ENCODE measurements at places on chromosomes 7 and 10.

DNA sequence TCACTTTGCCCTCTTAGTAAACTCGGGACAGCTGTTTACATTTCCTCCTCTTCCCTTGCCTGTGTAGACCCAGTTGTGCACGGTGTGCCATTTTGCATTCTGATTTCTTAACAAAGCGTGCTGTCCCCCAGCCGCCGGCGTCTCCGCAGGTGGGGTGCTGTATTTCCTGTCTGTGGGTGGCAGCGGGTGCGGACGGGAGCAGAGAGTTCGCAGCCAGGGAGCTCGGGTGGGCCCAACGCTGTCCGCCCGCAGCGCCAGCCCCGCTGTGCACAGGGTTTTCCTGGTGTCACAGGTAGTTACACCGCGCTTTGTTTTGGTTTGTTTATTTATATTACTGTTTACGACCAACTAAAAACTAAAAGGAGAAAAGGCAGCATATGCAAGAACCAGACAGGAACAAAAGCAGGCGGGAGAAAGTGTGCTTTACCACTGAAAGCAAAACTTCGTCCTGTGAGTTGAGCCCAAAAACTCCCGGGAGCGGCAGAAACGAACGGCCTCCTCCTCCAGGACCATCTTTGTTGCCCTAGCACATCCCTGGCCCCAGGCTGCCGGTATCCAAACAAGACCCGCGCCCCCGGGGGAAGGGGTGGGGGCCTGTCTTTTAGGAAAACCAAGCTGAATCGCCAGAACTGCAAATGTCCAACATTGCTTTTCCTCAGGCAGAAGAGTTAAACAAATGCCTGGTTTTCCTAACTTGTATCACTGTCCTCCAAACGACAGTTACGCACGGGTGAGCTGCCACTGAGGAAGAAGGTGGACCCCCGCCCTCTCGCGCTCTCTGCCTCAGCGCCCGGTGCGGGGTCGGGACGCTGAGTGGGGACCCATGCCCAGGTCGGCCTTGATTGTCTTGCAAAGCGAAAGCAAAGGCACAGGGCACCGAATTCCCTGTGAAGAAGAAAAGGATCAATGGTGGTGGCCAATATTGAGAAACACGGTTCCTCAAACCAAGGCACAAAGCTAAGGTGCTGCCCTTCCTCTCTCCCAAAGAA lies 45.9 kb upstream of the DRGX start:
- DNase-seq = no peak

DNA sequence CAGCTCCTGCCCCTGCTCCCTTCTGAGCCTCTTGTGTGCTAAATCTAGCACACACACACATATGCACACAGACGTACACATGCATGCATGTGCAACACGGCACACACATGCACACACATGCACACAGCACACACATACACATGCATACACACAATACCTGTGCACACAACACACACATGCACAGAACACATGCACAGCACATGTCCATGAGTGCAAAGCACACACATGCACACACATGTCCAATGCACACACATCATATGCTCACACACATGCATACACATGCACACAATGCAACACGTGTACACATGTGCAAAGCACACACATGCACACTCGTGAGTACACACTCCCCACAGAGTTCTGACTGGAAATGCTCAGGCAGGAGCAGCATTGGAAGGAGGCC lies 115.0 kb downstream of the WDR37 start:
- no peak for DNase-seq

GRCh38 chr7:55441002-55441401 lies 75.9 kb downstream of the LANCL2 start:
- no peak for DNase-seq

DNA sequence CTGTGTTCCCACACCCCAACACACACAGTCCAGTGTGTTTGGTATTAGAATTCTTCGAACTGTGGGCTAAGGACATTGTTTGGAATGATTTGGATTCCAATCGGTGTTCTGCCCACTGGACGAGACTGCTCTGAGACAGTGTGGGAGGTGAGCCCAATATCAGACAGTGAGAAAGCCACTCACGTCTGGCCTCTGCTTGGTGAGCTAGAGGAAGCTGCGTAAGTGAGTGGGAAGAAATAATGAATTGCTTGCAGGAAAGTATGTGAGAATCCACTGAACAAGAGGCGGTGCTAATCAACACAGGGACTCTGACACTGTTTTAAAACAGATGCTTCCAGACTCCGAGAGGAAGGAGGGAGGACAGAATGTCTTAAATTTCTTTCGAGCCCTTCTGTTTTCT lies 675.0 kb upstream of the ANKRD30A start:
- no peak for DNase-seq

GRCh38 chr7:88185650-88186049 lies 34.2 kb downstream of the SRI start:
- no peak for DNase-seq

DNA sequence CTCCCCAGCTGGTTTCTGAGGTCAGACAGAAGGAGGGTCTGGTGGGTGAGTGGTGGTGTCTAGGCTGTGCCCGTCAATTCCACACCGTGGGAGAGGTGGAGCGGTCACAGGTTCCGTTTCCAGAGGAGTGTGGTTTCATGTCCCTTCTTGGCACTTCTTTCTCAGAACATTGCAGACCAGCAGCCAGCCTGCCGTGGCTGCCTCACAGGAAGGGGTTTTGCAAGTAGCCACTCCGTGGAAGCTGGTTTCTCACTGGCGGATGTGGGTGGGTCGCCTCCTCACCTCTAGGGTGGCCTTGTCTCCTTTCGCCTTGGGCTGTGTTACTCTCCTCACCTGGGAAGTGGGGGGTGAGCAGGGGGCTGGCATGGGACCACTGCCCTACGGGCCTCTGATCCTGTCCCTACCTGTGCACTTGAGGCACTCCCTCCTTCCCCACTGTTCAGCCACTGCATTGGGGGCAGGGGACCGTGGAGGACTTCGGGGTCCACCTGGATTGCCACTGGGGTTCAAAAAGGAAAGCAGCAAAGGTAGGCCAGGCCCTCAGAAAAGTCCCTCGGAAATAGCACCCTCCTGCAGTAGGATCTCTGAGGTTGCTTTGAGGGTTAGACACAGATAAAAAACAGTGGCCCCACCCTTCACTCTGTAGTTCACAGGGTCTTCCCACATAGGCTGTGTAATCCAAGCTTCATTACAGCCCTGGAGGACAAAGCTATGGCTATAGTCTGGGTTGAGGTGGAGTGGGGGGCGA lies 33.9 kb downstream of the TSPAN14 start:
- no peak for DNase-seq

DNA sequence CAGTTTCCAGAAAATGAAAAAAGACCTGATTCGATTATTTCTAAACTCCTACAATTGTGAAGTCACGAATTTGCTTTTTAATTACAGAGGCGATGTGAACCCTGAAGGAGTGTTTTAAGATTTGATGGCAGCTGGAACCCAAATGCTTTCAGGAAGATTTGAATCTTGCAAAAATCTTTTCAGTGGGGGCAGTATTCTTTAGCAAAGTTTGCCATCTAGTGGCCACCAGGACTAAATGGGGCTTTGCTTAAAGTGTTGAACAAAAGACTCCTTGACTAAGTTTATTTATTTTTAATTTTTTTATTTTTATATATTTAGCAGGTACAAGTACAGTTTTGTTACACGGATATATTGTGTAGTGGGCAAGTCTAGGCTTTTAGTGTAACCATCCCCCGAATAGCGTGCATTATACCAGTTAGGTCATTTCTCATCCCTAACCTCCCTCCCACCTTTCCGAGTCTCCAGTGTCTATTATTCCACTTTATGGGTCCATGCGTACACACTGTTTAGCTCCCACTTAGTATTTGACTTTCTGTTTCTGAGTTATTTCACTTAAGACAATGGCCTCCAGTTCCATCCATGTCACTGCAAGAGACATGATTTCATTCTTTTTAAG lies 98.8 kb downstream of the CACNB2 start:
- no peak for DNase-seq

DNA sequence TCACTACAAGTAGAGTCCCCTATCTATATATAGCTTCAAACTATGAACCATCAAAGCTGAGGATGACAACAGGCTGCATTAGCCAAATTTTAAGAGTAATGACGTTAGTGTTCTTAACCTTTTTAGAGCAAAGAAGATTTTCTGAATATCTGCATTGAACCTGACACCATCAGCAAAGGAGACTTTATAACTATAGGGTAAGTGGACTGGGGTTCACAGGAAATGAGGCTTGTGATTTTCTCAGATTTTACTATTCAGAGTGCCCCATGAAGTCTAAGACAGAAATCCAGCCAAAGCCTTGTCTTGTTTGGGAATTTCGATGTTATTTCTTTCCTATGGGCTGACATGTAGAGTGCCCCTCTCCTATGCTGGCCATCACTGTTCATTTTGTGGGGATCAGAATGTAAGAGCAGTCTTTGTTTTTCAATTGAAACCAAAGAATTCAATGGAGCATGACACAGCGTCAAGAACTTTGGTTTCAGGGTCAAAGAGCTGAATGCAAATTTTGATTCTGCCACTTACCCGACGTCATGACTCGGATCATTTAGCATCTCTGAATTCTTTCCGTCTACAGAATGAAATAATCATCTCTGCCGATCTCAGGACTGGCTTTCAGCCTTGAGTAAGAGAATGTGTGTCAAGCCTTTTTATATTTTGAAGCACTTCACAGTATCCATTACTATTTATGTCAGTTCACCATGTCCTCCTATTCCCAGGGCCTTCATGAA lies 52.7 kb downstream of the DENND11 start:
- DNase-seq = no peak

DNA sequence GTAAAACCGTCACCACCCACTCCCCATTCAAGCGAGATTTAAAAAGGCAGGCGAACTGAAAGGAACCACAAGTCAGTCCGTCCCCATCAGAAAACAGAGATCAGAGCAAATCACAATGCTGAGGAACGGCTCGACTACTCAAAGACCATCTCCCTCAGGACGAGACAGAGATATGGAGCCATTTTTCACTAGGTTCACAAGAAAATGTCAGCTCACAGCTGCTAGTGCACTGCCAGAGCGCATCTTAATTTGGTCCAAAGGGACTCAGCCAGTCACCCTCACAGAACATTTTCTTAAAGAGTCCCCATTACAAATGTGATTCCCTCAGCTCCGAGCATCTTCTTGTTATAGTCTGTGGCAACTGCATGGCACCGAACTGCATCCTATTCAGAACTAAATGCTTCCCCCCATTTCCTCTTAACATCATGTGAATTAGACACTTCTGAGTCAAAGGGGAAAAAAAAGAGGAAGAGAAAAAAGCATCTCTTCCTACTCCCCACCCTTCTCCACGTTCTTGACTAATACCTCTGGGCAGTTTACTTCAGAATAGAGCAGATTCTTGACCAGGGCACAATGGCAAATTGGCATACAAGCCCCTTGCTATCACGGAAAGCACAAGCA lies 683.9 kb downstream of the MAGI2 start:
- DNase-seq = peak; percentile 12

DNA sequence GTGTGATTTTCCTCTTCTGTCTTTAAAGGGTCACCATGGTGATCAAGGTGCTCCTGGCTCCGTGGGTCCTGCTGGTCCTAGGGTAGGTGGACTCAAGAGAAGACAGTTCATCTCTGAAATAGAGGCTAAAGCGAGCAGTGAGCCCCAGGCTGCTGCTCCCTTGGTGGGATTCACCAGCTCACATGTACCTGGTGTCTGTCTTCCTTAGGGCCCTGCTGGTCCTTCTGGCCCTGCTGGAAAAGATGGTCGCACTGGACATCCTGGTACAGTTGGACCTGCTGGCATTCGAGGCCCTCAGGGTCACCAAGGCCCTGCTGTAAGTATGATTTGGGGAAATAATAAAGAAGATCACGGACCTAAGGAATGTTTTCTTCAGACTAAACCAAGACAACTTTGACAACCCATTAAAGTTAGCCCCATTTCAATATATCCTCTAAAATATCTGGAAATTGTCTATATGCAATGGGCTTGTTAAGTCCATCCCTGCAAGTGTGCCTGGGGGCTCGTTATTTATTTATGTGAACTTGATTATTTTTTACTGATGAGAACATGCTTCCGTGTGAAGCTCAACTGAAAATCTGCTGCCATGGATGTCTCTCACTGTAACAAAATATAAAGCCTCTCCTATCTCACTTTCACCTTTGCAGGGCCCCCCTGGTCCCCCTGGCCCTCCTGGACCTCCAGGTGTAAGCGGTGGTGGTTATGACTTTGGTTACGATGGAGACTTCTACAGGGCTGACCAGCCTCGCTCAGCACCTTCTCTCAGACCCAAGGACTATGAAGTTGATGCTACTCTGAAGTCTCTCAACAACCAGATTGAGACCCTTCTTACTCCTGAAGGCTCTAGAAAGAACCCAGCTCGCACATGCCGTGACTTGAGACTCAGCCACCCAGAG lies 32.5 kb downstream of the COL1A2 start:
- no peak for DNase-seq

- DNase-seq = no peak
Measured at GRCh38 chr7:18976715-18977471, 140.5 kb downstream of the TWIST1 start.

Data from neuronal stem cell (in vitro differentiated cells).